ENCODE measurements at places on chromosomes 3 and 15.

DNA sequence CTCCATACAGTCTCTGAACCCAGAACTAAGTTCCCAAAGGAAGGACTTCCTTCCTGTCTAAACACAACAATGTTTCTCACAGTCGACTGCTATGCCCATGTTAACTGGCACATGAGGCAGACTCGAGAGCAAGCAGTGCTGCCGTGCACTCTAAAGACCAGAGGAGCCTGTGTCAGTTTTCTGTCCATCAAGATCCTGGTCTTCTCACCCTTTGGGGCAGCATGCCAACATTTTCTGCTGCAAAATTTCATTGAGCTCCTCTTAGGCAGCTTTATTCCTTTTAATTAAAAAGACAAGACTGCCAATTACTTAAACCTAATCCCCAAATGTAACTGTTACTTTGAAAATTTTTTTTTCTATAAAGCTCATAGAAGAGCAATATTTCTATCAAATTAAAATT lies 205.1 kb downstream of the GAP43 start:
- no peak for DNase-seq

- no peak for DNase-seq
Measured at GRCh38 chr3:192515664-192516045, 211.7 kb downstream of the FGF12 start.

- DNase-seq: no peak
Measured at GRCh38 chr3:154889227-154889634, 190.9 kb upstream of the MME start.

- DNase-seq: no peak
Measured at GRCh38 chr3:42129014-42129953, 38.1 kb downstream of the TRAK1 start.

GRCh38 chr3:119636249-119636648 lies 24.1 kb downstream of the POPDC2 start:
- DNase-seq: no peak

- DNase-seq: no peak
Measured at GRCh38 chr3:13273604-13274105, 146.5 kb downstream of the NUP210 start.

- no peak for DNase-seq
Measured at GRCh38 chr3:176362191-176362731, 835.0 kb downstream of the TBL1XR1 start.

- no peak for DNase-seq
Measured at GRCh38 chr3:149352556-149352955, 19.1 kb upstream of the TM4SF18 start.

- DNase-seq: no peak
Measured at GRCh38 chr3:168165390-168166269, 69.9 kb upstream of the GOLIM4 start.

DNA sequence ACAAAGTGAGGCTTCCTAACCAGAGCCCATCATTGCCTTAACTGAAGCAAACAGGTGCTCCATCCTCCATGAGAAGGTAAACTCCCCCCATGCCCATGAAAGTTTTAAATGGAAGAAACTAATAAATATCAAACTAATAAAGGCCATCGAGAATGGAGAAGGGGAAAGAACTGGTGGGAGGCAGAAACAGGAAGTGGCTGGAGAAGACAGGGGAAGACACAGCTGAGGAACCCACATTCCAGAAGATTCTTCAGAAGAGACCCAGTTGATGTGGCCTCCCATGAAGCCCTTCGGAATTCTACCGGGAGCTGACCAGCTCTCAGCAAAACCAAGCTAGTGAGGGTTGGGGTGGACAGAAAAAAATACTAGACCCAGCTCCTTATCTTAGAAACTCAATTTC lies 41.6 kb downstream of the SH3BP5 start:
- no peak for DNase-seq

DNA sequence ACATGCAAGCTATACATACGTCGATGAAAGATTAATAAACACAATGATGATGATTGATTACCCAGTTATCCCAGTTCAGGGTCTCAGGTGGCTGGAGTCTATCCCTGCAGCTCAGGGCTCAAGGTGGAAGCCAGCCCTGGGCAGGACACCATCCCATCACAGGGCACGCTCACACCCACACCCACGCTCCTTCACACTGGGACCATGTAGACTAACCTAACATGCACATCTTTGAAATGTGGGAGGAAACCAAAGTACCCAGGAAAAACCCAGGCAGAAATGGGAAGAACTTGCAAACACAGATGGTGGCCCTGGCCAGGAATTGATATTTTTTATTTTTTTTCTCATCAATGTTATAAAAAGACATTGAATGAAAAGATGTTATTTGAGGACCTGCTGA lies 151.4 kb upstream of the MCTP2 start:
- DNase-seq: no peak

DNA sequence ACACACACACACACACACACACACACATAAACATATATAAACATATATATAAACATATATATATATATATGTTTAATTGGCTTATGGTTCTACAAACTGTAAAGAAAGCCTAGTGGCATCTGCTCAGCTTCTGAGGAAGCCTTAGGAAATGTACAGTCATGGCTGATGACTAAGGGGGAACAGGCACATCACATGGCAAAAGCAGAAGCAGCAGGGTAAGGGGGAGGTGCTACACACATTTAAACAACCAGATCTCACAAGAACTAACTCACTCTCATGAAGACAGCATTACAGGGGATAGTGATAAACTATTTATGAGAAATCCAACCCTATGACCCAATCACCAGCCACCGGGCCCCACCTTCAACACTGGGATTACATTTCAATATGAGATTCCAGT lies 922.9 kb downstream of the SI start:
- no peak for DNase-seq

DNA sequence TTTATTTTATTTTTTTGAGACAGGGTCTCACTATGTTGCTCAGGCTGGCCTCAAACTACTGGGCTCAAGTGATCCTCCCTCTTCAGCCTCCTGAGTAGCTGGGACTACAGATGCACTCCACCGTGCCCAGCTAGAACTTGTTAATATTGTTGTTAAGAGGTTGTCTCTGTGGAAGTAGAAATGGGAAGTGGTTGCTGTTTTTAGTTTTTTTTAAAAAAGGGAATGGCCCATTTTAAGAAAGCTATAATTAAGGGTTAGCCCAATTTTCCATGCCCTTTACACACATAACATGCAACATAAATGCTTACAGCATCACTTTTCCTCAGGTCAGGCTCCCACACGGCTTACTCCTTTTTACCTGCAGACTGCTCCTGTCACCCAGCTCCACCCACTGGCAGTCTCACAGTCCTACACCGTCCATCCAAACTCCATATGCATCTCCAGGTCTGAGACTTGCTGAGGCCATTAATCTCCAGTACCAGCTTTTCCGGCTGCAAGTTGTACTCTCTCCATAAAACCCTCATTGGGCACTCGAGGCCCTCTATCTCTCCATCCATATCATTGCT lies 19.8 kb downstream of the MORC1 start:
- DNase-seq: no peak

DNA sequence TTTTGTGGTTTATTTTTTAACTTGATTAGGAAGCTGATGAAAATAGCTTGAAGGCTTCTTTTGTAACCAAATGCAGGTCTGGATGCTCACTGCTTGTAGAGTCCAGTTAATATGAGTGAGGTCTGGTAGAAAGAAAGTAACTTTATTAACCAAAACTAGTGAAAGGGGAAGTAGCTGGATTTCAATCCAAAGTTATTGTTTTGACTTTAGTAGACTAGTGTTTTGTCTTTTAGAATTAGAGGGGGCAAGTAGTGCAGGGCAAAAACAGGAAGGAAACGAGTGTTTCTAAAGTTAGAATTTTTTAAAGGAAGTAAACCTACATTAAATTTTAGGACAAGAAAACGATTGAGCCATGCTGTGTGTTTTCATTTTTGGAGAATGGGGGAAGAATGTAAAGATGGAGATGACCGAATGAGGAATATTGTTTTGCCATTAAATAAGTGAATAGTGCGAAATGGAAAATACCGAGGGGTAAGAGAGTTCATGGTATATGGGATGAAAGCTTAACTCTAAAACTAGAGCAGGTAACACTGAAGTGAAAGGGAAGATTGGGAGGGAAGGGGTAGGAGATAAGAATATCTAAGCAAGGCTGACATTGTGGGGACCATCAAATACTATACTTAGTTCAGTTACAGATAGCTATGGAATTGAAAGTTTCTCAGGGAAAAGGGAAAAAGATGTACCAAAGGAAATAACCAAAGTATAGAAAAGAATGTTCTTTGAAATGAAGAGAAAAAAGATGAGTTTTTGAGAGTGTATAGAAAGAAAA lies 40.0 kb downstream of the USP3 start:
- no peak for DNase-seq

DNA sequence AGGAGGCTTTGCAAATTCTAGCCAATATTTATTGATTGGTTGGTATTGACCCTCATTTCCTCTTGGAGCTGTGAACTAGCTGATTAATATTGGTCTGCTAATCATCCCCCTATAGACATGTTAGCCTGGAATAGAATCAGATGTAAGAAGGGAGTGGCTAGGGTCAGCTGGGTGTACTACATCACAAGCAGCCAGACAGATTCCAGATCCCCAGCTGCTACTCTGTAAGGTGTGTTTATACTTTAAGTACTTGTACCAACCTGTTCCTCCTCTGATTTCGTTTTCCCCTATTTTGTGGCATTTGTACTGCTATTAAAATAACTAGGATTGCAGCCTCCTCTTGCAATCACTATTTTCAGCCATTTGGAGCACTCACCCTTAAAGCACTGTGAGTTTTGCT lies 49.9 kb downstream of the PARP15 start:
- DNase-seq: no peak

DNA sequence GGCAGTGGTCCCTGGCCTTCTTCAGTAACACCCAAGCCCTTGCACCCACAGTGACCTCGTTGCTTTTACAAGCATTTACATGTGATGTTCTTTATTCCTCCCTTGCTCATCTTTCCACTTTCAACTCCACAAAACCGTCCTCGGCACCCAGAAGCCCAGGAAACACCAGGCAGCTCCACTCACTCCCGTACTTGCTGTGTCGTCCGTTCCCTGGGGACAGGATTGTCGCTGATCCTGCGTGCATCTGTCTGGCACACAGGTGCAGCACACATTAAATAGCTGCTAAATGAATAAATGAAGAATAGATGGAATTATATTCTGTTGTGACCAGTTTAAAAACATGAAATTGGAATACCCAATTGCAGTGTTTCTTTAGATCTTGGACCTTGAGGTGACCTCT lies 119.6 kb downstream of the PGPEP1L start:
- no peak for DNase-seq

DNA sequence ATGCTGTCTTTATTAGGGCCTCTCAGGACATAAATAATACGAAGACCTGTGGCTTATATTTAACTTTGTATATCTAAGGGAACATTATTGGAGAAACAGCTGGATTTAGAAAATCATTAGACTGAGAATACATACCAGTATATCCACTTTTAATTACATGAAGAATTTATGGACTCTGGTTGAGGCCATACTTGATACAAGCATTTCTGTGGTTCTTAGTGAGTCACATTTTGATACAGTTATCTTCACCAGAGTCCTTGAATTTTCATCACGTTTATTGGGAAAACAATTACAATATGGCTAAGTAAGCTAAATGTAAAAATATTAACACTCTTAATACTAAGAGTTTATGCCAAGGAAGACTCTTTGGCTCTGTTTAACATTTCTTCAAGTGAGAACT lies 9.9 kb downstream of the KIF23 start:
- DNase-seq: no peak

DNA sequence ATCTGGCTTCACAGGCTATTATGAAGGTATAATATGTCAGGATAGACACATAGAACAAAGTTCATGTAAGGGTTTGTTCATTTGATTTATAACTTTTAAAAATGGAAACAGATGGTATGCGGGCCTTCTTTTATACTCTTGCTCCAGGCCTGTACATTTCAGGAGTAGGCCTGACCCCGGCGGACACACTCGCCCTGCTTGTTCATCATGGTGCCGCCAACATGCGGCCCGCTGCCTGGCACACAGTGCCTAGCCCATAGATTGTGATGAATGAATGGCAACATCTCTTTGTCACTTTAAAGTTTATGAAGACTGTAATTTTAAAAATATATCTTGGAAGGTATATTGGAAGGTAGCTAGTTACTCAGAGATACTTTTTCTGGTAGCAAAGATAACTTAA lies 92.1 kb upstream of the BLM start:
- no peak for DNase-seq

All from stimulated activated naive CD4-positive, alpha-beta T cell treated with Interleukin-2 at 50 U/mL for 16 hours (primary cell).